ENCODE measurements at places on chromosomes 12 and 14.
A peak's percentile ranks its signal among the peaks of the same experiment; 100 is the strongest.

GRCh38 chr14:99195602-99196309, 76.2 kb downstream of the BCL11B start:
- no peak for DNase-seq

DNA sequence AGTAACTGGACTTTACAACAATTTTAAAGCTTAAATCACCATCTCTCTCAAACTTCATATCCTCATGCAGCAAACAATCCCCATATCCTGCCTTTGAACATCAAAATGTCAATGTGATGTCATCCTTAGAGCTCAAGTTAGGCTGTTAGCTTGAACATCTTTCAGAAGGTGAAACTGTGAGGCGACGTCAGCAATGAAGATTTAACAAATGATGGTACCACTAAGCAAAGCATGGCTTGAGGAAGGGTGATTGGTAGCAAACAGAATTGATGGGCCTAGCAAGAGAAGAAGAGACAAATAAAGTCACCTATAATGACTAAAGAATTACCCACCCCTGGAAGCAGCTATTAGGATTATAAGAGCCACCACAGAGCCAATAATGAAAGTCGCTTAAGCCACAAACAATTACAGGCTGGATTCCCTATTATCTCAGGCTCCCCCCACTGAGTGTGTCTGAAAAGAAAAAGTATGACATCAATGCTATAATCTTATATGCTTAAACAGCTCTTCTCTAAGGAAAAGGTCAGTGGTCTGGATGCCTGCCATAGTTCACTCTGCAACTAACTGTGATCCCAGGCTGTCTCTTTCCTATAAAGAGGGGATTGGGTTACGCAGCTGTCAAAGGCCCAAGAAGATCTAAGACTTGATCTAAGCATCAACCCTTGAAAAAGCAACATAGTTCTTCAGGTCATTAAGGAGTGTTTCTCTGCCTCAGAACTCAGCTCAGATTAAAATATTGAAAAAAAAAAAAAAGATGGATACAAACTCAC, 18.1 kb downstream of the EGLN3 start:
- DNase-seq: no peak

DNA sequence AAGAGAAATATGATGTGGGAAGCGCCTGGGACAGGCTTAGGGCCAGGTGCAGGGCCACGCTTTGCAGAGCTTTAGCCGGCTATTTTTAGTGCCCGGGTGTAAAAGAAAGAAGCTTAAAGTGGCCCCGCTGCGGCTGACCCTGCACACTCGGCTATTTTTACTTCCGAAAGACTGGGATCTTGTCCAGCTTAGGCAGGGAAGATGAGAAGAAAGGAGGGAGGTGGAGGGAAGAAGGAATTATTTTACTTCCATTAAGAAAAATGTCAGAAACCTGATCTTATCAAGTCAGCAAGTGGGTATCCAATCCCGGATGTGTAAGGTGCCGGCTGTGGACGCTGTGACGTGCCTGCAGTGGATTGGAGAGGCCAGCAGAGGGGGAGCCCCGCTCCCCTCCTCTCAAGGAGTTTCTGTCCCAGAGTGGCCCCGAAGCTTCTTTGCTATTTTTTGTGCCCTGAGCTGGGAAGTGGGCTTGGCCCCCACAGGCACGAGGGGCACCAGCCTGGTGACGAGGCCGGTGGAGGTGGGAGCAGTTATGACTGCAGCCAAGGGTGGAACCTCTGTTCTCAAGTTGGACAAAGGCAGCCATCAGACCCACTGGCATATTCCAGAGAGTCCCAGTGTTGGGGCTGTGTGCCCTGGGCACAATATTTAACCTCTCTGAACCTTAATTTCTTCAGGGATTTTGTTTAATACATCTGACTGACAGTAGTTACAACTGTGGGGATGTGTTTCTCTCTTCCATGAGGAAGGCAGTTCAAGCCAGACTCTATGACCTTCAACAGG, 97.7 kb downstream of the ESRRB start:
- DNase-seq: no peak

DNA sequence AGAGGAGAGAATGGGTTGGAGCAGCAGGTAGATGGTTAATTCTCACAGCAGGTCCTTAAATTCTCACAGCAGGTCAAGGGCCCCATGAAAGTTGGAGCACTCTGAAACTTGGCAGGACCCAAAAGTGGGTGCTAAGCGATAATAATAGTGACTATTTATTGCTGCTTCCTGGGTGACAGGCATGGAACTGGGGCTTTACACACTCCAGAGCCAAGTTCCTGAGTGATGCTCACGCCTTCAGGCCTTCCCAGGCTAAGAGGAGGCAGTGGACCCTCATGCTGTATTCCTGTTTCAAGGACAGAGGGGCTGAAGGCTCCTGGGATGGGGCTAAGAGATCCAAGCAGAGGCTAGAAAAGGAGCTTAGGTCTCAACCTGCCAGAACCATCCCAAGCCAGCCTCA, 180.9 kb upstream of the VASH1 start:
- no peak for DNase-seq

GRCh38 chr14:42149609-42150261, 543.1 kb downstream of the LRFN5 start:
- no peak for DNase-seq

DNA sequence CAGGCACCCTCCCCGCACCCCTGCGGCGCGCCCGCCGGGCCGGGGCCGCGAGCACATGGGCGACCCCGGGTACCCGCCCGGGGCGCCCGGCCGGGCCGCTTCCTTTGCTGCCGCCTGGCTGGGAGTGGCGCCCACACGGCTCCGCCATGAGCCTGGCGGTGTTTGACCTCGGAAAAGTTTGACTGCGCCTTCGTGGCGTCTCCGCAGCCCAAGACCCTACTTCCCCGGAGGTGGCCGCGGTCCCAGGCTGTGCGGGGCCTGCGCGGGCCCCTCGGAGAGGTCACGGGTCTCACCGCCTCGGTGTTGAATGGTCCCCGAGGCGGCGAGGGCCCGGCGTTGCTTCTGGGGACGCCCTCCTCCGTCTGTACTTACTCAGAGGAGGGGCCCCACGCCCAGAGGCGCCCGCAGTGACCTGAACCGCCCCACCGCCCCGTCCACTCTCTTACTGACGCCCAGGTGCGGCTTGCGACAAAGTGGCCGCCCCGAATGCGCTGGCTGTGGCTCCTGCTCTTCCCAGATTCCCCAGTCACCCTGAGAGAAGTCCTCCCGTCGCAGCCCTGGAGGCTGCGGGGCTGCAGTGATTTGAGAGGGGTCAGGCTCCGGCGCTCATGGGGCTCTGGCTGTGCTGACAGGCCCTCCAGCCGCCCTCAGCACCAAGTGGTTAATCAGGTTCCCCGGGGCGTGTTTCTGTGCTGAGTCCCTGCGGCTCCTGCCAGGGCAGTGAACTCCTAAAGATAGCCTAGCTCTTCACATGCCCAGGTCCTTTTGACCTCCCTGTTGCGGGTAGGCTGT, 5.8 kb downstream of the KMT5A start:
- DNase-seq: peak; percentile 15

DNA sequence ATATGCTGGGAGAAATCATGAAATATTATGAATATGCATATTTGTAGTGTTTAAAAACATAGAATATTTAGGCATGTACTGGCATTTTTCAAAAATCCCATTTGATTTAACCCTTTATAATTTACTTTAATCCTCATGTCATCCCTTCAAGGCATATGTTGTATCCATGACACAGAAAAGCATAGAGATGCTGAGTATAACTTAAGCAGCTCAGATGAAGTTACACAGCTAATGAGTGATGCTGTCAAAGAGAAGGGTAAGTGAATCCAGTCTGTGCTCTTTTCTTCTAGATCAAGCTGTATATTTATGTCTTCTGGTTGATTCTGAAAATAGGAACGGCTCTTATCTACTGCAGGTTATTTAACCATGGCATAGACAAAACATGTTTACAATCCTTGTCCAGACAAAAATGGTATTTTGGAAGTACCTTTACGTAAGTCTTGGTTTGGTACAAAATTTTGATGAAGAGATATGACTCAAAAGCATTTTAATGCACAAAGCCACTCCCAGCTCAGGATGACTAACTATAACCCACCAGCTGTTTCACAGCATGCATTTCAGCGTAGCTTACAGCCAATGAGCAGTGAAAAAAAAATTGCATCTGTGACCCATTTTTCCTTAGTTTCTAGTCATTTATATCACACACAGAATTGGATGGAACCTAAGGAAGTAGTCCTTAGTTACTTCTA, 201.7 kb downstream of the STXBP6 start:
- DNase-seq: no peak

DNA sequence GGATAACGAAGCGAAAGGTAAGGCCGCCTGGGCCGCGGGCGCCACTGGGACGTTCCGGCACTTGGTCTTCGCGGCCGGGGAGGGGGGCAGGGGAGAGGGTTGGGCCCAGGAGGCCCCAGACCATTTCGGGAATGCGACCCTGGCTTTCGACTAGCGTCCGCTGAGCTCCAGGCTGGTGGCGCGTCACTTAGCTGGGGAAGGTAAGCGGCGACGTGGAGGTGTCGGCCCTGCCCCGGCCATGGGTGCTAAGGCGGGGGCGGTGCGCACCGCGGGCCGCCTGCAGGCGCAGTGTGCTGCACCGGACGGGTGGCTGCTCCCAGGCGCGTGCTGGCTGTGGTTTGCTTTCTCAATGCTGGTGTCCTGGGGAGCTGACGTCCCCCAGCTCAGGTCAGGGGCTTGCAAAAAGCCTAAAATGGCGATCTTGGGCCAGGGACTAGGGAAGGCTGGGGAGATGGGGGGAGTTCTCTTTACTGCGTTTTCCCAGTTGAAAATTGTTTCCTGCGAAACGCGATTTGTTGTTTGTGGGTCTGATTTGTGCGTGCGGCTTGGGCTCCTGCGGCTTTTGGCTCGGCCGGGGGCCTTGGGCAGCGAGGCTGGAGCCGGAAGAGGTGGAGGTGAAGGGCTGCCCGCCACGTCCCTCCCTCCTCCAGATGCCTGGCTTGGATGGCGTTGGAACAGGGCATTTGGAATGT, 1.2 kb downstream of the HOXC10 start:
- DNase-seq: no peak

DNA sequence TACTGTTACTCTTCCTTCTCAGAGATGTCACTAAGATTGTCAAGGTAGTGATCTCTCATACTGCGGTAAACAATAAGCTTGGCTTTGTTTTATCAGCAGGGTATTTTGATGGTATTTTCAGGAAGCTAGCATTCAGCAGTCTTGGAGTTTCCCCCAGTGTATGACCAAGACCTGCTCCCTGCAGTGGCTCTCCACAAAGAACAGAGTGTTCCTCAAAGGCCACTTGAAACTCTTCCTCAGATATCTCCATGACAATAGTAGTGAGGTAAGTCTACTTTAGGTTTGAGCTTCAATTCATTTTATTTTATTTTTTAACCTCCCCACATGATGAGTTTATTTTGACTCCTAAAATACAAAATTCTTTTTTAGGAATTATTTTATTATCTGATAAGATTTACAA, 74.0 kb upstream of the G2E3 start:
- no peak for DNase-seq

DNA sequence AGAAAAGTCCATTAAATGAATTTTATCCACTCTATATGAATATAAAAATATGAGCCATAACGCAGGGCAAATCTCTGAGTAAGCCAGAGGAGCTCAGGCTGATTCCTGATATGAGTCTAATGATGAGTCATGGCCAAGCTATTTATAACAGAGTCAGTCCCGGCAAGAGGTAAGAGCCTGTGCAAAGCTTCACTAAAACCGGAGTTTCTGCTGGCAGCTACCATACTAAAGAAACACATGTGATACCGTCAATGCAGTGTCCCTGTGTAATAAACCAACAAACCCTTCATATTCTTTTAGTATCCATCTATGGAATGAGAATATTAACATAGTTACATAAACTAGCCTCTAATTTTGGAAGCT, 319.4 kb downstream of the KCNC2 start:
- DNase-seq: no peak

DNA sequence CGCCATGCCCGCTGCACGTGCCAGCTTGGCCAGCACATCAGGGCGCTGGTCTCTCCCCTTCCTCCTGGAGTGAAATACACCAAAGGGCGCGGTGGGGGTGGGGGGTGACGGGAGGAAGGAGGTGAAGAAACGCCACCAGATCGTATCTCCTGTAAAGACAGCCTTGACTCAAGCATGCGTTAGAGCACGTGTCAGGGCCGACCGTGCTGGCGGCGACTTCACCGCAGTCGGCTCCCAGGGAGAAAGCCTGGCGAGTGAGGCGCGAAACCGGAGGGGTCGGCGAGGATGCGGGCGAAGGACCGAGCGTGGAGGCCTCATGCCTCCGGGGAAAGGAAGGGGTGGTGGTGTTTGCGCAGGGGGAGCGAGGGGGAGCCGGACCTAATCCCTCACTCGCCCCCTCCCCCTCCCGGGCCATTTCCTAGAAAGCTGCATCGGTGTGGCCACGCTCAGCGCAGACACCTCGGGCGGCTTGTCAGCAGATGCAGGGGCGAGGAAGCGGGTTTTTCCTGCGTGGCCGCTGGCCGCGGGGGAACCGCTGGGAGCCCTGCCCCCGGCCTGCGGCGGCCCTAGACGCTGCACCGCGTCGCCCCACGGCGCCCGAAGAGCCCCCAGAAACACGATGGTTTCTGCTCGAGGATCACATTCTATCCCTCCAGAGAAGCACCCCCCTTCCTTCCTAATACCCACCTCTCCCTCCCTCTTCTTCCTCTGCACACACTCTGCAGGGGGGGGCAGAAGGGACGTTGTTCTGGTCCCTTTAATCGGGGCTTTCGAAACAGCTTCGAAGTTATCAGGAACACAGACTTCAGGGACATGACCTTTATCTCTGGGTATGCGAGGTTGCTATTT, 914 bp upstream of the CCND2 start:
- DNase-seq: peak; percentile 80

DNA sequence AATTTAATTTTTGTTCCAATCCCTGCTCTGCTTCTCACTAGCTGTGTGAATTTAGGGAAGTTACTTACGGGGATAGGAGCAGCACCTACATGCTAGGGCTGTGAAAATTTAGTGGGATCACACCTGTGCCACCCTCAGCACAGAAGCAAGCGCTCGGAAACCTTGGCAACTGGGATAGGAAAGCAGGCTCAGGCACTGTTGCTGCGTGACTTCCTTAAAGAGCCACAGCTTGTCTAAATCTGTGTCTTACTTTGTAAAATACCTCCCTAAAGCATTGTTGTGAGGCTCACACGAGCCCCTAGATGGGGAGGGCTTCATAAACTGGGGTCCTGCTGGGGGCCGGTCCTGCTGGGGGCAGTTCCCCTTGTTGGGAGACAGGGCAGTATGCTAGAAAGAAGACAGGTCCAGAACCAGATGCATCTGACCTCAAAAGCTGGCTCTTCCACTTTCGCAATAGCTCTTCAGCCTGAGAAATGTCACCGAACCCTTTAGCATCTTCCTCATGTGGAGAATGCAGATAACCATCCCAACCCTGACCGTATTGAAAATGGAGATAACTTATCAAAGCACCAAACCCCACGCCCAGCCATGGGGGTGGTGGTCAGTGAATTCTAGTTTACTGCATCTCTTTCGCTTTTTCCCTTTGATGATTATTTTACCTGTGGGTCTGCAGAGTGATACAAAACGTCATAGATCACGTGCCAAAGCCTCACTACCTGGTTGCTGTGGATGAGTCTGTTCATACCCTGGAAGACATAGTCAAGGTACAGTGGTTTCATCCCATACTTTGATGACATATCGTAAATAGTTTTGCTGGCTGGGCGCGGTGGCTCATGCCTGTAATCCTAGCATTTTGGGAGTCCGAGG, 54.1 kb downstream of the AK7 start:
- DNase-seq: no peak

DNA sequence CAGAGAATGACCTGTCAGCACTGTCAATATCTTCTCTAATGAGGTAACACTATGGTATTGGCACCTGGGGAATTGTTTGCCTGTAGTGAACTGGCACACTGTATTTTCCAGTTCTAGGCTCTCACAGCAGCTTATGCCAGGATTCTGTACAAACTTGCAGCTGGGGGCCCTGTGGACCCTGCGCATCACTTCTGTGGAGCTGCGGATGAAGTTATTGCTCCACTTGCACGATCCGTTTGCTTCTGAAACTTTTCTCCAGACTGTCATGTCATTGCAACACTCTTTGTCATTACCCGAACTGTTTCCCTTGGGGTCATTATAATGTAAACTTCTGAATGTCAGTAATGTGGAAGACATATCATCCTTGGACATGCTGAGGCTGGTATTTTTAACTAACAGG, 3.9 kb downstream of the RNASE11 start:
- DNase-seq: no peak
